NCI-H2107 (cell line): ENCODE measurements at places on chromosomes 7 and 10.

GRCh38 chr10:118950190-118950680 is 79.3 kb upstream of the NANOS1 start:
- no peak for DNase-seq

- no peak for DNase-seq
Measured at GRCh38 chr10:125762692-125763648, 12.7 kb downstream of the MMP21 start.

DNA sequence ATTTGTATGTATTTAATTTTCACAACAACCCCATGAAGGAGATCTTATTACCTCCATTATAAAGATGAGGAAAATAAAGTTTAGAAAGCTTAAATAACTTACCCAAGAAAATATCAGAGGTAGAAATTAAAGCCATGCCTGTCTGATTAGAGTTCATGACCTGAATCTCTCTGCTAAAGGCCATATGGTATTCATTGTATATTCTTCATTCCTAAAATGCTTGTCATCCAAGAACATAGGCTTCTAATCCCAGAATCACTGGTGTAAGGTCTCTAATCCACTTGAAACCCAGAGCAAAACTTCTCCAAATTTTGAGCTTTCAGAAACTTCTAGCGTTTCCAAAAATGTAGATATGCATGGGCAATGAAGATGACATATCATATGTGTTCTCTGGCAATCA is 72.3 kb upstream of the YAE1 start:
- no peak for DNase-seq

- no peak for DNase-seq
Measured at GRCh38 chr7:2247141-2247995, 5.3 kb downstream of the NUDT1 start.

DNA sequence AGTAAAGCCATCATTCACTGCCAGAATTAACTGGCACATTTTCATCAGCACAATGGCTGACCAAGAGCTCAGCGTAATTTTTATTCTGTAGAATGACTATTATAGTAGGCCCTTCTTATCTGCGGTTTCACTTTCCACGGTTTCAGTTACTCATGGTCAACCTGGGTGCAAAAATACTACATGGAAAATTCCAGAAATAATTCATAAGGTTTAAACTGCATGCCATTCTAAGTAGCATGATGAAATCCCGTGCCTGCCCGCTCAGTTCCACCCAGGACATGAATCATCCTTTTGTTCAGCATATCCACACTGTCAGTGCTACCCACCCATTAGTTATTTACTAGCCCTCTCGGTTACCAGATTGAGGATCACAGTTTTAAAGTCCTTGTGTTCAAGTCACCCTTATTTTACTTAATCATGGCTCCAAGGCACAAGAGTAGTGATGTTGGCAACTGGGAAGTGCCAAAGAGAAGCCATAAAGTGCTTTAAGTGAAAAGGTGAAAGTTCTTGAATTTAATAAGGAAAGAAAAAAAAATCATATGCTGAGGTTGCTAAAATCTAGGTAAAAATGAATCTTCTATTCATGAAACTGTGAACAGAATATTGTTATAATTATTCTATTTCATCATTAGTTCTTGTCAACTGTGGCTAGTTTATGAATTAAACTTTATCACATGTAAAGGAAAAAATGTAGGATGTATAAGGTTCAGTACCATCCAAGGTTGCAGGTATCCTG is 204.9 kb downstream of the DOCK4 start:
- DNase-seq, result no peak
